Occipital lobe (tissue), 3 donors: ENCODE measurements at places on chromosomes 1 and 21. TPM values are rescaled to one million over a fixed set of nuclear protein-coding genes. Genes with fewer than 3 reads are reported as not detected.

GRCh38 chr1:166836733-166837132 is 2.5 kb upstream of the POGK start:
- no peak for DNase-seq

GRCh38 chr1:225539069-225539468 is 111.2 kb upstream of the LBR start:
- DNase-seq = no peak

GRCh38 chr21:25647647-25648046 is 8.6 kb downstream of the JAM2 start:
- no peak for DNase-seq

DNA sequence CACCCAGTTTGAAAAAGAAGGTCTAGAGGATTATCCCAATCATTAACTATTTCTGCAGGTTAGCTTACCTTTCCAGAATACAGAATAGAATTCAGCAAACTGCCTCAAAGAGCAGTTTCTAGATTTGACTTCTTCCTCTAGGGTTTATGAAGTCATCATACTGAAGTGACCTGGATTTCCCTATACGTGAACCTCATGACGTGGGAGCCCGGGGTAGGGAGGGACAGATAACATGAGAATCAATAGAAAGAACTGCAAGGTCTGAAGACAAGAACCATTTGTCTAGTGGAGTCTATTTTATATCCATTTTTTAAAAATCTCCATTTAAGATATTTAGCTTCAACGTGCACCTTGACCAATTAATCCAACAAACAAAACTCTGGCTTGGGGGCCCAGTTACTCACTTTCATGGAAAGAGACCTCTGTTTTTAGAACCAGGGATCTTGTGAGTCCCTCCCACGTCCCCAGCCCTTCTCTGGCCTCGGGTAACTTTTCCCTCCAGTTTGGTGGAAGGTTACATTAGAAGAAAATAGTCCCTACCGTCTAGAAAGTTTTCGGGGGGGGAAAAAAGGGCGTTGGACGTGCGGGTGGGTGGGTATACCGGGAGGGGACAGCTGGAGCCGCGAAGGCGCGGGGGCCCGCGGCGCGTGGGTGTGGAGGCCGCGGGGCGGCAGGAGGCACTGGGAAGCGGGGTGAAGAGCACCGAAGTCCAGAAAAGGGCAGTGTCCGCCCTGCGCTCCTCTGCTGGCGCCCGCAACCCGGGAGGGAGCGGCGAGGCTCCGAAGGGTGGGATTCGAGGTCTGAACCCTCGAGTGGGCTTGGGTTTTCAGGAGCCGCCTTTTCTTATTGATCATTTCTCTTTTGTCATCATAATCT is 13.8 kb upstream of the POGZ start:
- DNase-seq = peak; percentile 9

Gene NPHS2
- not detected for total RNA-seq
